Smooth muscle cell of the umbilical artery (primary cell): ENCODE measurements at places on chromosomes 4 and X. TPM values are rescaled to one million over a fixed set of nuclear protein-coding genes. Genes with fewer than 3 reads are reported as not detected.

AKAP14 gene
- not detected in 2 replicates for total RNA-seq

LRAT gene
- not detected in 2 replicates for total RNA-seq

GNRHR gene
- total RNA-seq: not detected in 2 replicates

MAGEA10 gene
- total RNA-seq: not detected in 2 replicates

GPM6B gene
- not detected in 2 replicates for total RNA-seq
